ENCODE measurements at places on chromosomes 7 and 10.

DNA sequence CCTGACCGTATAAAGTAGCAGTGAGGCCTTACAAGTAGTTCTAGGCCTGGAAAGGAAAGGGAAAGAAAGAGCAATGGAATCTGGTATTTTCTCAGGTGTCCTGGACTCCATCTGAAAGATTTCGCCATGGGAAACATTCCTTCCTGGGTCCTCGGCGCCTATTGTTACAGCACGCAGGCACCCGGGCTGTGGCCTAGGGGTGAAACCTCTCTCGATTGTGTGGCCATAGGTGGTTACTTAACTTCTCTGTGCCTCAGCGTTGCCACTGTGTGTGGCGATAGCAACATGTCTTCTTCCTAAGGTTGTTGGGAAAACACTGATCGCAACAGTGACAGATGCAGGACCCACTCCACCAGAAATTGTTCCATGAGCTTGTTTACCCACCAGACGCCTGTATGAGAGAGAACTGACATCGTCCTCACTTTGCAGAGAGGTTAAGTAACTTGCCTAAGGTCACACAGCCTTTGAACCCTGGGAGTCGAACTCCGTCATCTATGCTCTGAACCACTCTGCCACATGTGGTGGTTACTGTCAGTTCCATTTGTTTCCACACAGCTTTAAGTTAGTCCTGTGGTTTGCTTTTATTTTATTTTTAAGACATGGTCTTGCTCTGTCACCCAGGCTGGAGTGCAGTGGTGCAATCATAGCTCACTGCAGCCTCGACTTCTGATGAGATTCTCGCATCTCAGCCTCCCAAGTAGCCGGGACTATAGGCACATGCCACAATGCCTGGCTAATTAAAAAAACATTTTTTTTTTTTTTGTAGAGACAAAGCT is 73.4 kb downstream of the LHPP start:
- no peak for DNase-seq

DNA sequence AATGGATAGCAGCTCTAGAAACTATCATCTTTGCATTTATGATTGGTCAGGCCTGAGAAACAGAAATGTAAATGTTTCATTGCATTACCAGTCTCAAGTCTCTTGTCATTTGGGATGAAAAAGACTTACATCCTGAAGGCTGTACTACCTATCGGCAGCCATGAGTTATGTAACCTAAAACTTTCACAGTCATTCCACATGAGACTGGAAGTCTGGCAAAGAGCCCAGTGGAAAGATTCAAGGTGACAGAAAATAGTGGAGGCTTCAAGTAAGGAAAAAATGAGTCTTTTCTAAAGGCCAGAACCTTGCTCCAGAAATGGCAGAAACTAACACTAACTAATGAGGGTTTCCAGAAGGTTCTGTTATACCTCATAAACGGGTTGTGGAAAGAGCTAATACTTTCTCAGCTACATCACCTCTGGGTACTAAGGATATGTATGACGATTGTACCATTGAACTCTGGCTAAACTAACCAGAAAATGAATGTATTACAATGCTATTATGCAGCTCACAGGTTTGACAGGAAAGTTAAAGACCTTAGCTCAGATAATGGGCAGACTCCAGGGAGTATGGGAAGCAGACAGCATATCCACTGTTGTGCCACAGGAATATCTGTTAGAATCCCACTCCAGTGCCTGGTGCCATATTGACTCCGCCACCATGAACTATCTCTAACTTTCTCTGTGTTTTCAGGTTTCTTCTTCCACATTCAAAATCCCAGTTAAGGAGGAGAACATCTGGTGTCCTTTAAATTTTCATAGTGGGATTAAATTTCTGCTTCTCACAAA is 41.7 kb upstream of the DYNC1I1 start:
- DNase-seq = no peak

DNA sequence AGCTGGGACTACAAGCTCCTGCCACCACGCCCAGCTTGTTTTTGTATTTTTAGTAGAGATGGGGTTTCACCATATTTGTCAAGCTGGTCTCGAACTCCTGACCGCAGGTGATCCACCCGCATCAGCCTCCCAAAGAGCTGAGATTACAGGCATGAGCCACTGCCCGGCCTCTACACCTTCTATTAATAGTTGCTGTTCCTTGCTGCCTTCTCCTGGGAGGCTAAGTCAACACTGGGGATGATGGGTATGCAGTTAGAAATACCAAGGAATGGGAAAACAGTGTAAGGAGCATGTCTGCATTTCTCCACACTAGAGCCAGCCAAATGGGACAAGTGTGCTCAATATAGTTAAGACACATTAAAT is 97.3 kb upstream of the PDLIM1 start:
- DNase-seq = no peak

DNA sequence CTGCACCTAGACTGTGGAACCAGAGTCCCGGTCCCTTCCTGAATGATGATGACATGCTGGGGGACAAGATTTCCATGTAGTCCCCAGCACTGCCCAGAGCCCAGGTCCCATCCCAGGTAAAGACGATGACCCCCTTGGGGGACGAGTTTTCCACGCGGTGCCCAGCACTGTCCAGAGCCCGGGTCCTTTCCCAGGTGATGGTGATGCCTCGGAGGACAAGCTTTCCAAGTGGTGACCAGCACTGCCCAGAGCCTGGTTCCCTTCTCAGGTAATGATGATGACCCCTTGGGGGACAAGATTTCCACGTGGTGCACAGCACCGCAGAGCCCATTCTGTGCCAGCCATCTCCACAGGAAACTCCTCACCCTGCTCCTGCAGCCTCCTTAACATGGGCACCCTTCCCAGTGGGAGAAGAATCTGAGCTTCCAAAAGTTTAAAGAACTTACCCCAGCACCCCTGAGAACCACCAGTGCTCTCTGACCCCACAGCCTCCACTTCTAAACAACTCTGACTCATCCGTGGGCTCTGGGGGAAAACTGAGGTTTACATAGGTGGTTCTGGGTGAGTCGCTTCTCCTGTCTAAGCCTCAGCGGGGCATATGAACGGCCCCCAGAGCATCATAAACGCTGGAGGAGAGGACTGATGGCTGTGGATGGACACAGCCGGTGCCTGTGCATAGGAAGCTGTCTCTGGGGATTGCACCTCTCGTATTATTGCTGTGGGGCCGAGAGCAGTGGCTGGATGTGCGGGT is 233.2 kb downstream of the TCERG1L start:
- no peak for DNase-seq

DNA sequence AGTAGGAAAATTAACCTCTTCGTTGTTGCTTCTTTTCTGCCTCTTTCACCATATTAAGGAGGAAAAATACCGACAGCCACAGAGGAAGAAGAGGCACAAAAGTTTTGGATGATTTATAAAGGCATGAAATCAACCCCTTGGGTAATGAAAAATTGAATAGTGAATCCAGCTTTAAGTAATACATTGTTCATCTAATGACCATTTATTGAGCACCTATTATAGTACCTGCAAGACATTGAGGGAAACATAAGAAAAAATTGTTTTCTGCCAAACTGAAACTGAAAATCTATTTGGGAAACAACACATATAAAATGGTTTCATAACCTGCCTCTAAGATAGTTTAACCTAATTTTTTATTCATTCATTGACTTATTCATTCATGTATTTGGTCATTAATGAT is 8.2 kb downstream of the ECHDC3 start:
- DNase-seq = no peak

DNA sequence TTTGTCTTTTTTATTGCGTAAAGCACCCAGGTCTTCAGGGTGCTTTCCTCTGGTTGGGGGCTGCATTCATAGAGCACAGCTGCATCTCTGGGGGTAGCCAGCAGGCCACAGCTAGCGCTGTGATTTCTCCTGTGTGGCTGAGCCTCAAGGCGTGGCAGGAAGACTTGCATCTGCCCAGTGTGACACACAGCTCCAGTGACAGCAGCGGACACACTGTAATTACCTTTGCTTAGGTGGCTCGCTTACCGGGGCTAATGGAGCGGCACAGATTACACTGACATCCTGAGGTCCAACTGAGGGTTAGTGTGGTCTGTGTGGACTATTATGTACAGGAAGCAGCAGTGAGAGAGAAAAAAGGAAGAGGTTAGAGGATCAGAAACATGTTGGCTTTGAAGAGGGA is 27.1 kb downstream of the ABCB4 start:
- no peak for DNase-seq

Data from central memory CD8-positive, alpha-beta T cell (primary cell).